ENCODE measurements at places on chromosomes 1 and 21.

DNA sequence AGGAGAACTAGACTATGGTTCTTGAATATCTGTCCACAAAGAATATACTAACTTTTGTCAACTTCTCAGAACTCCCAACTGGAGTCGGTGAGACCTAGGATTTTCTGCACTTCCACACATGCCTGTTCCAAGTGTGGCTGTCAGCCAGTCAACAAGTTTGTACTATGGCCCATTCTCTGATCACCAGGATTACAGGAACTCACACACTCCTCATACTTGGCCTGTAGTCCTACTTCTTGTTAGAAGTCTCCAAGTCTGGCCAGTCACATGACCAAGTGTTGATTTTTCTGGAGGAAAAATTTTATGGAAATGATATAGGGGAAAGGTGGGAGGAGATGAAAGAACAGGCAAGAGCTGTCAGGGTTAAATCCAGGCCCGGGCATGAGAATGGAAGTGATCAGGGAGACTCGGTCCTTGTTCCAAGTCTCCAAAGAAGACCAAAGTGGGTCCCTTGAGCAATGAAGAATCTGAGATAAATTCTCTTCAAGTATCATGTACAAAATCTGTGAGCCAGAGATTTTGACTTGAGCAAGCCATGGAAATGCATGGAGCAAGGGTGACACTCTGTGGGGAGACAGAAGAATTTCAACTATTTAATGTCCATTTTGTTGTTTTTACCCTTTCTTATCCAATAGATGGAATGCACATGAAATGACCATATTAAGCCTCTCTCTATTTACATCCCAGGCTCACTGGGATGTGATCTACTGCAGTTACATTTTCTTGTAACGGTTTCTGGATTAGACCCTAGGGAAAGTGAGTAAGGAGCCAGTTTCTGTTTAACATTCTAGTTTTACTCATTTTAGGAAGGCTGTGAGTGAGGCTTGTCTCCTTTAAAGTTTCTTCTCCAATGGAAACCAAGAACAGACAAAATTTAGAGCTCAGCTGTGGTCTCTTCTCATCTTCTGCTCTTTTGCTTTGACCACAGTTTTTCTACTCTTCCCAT is 320.9 kb downstream of the ASTN1 start:
- no peak for DNase-seq

DNA sequence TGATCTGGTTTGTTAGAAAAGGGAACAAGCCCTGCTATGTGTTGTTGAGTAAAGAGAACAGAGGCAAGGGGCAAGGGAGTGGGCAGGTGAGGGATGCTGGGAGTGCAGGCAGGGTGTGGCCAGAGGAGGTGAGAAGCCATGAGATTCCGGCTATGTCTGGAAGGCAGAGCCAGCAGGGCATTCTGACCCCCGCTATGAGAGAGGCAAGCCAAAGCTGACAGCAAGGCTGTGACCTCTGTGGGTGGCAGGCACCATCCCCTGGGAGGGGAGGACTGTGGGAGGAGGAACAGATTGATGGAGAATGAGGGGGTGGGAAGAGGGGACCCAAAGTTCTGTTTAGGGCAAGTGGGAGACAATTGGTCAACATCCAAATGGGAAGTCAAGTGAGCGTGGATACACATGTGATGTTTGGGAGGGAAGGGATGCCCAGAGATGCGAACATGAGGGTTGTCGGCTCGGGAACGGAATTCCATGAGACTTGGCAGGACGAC is 19.5 kb upstream of the PADI6 start:
- no peak for DNase-seq

GRCh38 chr1:32868806-32869455 is 1.8 kb downstream of the FNDC5 start:
- no peak for DNase-seq

DNA sequence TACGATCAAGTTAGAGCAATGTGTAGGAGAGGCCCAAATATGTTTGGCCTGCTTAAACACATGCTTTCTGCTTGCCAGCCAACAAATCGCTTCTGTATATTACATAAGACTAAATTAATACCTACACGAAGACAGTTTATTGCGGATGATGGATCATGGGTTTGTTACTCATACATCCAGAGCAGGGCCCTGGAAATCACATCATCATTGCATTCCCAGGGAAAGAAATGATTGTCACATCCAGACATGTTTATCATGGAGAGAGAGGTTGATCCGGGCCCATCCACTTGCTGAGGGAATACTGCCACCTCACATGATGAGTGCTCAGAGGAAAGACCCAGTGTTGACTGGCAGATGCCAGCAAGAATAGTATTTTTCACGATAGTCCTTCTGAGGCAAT is 282.6 kb downstream of the NUF2 start:
- no peak for DNase-seq

GRCh38 chr1:24540906-24541710 is 14.8 kb upstream of the NCMAP start:
- no peak for DNase-seq

- DNase-seq = no peak
Observed at GRCh38 chr1:146031476-146031875, 9.9 kb upstream of the HJV start.

DNA sequence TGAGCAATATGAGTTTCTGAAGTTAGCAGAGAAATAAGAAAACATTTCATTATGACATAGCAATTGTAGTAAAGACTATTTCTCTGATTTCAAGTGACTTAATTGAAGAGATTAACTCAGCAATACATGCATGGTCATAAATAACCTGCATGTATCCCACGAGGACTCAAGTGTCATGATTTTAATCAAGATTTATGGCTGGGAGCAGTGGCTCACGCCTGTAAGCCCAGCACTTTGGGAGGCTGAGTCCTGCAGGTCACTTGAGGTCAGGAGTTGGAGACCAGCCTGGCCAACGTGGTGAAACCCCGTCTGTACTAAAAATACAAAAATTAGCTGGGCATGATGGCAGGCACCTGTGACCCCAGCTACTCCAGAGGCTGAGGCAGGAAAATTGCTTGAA is 311.9 kb upstream of the PLD5 start:
- no peak for DNase-seq

DNA sequence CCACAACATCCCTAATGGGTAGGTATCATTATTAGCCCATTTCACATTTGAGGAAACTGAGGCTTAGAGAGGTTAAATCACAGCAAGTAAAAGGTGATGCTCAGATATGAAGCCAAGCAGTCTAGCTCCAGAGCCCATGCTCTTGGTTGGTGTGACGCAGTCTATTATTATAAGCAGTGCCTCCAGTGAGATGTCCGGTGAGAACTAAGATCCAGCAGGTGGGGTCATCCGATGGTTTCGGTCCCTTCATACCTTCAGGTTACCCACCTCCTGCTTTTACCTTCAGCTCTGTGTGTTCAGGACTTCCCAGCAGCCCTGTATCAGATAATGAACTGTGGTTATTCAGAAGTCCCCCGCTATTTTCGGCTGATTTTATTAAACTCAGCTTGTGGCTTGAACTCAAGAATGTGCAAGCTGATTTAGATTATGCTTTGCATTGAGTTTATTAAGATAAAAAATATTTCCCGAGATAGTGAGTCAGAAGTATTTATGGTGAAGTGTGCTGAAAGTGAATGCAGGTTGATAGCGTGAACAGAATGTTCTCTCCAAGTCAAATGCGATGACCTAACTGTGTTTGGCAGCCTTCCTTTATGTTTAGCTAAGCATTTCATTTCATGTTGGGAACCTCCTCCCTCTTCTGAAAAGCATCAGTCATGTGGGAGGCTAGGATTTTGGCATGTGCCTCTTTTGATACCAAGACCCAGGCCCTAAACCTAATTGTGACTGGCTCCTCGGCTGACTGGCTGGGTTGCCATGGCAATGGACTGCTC is 160.9 kb upstream of the UBE2U start:
- DNase-seq = no peak

DNA sequence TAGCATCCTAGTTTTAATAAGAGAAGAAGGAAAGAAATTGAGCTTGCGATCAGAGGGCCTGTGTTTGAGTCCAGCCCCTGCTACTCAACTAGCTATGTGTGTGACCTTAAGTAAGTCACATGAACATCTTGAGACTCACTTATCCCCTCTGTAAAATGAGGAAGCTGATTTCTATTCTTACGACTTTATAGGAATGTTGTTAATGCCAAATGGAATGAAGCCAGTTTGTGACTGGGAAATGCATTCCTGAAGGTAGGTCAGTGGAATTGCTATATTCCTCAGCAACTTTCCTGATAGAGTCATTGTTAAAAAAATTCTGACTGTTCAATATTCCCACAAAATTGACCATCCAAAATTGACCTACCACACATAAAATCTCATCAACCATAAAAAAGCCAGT is 14.9 kb downstream of the FASLG start:
- DNase-seq = no peak

GRCh38 chr1:248779350-248779749 is 23.8 kb upstream of the LYPD8 start:
- DNase-seq = no peak

GRCh38 chr1:21872445-21873079 is 60.5 kb downstream of the LDLRAD2 start:
- DNase-seq = no peak

- DNase-seq = no peak
Observed at GRCh38 chr1:64842224-64842623, 97.3 kb downstream of the RAVER2 start.

- no peak for DNase-seq
Observed at GRCh38 chr1:151069103-151069486, 1.5 kb upstream of the GABPB2 start.

- DNase-seq = no peak
Observed at GRCh38 chr1:68145418-68146126, 86.8 kb downstream of the WLS start.

DNA sequence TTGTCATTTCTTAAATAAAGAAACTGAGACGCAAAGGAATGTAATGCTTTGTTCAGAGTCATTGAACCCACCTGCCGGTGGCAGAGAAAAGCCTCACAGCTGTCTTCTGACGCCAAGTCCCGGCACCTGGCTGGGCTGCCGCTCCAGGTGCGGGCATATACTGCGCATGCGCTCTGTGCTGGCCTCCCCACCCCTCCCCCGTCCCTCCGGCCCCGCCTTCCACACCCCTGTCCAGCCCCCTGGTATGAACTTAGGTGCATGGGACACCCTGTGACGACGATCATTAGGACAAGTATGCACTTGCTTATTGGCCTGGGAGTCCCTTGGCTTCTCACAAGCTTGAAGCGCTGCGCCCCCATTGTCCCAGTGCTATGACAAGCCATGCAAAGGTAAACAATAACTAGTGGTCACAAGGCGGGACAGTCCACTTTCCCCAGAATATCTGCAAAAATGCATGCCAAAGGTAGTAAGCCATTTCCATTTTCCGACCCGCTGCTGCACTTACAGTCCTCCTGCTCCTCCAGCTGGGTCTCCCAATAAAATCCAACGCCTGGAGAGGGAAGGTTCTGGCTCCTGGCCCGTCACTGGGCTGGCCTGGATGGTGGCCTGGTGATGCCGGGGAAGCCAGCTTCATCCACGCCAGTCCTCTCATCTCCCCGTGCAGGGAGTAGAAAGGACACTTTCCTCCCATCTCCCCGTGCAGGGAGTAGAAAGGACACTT is 100.4 kb downstream of the PSMG1 start:
- no peak for DNase-seq

DNA sequence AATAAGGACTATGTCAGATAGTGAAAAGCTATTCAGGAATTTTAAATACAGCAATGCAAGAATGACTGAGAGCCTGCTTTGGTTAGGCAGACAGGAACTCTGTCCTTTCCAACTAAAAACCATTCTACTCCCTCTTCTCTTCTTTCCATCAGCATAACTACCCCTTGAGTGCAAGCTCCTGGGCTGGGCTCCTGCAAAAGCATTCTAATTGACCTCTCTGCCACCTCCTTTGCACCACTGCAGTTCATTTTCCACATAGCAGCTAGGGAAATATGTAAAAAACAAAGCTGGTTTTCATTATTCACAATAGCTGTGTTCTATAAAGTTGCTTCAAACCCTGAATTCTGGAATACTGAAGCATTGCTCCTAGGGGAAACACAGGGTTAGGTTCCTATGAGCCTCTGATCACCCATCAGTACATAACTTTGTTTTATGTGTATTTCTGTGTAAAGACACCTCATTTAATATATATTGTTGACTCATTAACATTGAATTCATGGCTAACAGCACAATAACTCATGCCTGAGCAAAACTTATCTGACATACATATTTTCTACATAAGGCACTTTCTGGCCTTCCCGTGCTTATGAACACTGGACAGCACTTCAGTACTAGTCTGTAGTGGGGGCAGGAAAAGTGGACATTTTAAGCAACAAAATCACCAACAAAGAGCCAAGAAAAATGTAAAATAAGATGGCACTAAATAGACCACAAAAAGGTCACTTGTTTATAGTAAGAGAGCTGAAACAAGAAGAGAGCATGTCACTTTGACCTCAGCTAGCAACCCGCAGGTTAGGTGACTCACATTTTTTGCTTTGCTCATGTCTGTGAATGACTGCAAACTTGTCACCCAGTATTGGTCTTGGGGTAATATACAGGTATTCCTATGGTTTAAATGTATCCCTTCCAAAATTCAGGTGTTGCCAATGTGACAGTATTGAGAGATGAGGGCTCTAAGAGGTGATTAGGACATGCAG is 57.9 kb upstream of the IRF2BP2 start:
- DNase-seq = no peak

DNA sequence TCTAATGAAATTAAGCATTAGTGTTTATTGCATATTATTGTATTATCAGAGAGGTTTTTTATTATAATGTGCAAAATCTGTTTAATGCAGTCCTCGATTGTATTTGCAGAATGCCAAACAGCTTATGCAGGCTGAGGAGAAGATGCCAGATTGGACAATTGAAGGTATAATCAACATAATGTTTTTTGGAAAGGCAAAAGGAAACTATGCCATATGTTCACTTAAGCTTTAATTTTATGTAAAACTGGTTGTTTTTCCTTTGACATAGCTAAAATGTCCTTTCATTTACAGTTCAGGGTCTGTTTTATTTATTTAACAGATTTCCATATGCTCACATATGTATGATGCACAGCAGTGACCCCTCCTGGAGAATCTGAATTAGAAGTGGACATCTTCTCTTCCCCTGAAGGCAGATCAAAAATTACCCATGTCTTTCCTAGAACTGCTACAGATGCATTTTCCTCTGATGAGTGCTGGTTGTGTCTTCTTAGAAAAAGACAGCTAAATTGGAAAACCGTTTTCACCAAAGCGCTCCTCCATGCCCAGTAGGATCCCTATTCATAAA is 143.5 kb upstream of the USH2A start:
- DNase-seq = no peak

- DNase-seq = no peak
Observed at GRCh38 chr1:24114753-24115152, 2.8 kb upstream of the MYOM3 start.

GRCh38 chr1:220825819-220826551 is 39.3 kb downstream of the MTARC1 start:
- no peak for DNase-seq

GRCh38 chr1:56397811-56398231 is 181.5 kb downstream of the PLPP3 start:
- no peak for DNase-seq

DNA sequence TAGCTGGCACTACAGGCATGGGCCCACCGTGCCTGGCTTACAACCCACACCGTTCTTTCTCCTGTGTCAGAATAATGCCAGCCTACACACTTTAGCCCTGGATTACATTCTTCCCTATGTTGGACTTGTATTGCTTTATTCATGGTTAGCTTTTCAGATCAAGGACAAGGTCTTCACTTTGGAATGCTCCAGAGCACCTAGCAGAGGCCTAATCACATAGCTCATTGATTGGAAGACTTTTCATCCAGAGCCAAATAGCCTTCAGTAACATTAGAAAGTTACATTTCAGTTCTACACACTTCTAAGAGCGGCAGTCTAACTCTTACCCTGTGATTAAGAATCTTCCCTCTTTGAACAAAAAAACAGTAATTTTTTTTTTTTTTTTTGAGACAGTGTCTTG is 29.4 kb upstream of the ZFYVE9 start:
- DNase-seq = no peak

GRCh38 chr21:35441868-35442582 is 392.9 kb upstream of the RUNX1 start:
- DNase-seq = peak; percentile 15

GRCh38 chr1:21337454-21337927 is 47.2 kb upstream of the ECE1 start:
- no peak for DNase-seq

Data from naive thymus-derived CD8-positive, alpha-beta T cell (primary cell).